ENCODE measurements at places on chromosomes 12 and 14.

DNA sequence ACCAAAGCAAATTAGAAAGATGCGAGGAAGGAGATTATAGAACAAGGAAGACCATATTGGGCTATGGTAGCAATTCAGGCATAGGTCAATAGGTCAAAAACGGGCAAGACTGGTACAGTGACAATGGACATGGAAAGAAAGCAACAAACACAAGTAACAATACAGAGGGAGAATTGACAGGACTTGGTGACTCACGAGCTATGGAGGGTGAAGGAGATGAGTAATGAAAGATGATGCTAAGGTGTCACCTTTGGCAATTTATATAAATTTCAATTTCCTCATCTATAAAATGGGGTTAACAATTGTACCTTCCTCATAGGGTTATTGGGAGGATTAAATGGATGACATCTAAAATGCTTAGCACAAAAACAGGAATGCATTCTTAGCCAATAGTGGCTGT lies 15.1 kb upstream of the DUSP16 start:
- no peak for DNase-seq

DNA sequence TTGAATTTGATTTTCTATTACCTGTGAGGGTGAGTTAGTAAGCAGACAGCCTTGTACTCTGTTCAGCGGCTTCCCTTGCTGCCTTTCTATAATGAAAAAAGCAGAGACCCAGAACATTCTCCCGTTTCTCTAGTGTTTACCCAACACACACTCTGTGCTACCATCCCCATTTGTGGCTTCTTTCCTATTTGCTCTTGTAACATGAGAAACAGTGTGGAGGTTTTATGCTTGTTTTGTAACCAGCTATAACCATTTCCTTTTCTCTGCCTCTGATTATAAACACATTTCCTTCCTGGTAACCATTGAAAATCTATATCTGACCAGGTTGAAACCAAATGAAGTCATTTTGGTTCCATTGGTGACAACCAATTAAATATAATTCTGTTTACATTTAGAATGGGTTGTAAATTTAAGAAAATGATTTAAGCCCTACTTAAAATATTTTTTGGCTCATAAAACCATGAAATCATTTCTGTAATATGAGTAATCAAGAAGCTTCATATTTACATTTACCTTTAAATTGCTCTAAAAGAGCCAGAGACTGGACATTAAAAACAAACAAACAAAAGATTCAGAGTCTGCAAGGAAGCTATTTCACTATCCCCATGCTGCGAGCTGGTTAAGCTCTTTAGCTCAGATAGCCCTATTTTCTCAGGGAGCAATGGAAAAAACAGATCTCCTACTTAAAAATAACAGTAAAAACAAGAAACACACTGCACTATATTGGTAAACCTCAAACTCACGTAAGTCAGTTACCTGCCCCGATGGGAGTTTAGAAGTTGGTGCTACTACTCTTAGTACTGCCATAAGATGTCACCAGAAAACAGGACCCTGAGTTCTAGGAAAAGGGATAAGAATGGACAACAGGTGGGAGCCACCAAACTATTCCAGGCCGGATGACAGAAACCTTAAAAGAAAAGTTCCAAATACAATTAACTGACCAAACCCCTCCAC lies 206.5 kb upstream of the EEA1 start:
- no peak for DNase-seq

GRCh38 chr12:96514328-96514727 lies 25.0 kb downstream of the CFAP54 start:
- DNase-seq: no peak

DNA sequence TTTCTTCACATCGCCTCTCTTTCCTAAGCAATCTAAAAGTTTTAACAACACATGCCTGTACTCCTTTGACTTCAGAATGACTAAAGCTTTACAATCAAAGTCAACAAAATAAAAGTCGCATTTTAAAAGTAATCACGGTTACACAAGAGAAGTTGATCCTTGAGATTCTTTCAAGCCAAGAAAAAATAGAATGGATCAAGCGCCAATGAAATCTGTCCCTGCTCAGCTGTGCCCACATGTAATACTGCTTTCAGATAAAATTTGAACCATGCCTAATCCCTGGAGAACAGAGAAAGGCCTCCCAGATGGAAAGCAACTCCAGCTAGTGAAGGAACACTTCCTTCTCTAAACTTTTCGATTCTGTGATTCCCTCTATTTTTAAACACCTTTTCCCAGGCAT lies 113.1 kb downstream of the FBXL14 start:
- DNase-seq: no peak

DNA sequence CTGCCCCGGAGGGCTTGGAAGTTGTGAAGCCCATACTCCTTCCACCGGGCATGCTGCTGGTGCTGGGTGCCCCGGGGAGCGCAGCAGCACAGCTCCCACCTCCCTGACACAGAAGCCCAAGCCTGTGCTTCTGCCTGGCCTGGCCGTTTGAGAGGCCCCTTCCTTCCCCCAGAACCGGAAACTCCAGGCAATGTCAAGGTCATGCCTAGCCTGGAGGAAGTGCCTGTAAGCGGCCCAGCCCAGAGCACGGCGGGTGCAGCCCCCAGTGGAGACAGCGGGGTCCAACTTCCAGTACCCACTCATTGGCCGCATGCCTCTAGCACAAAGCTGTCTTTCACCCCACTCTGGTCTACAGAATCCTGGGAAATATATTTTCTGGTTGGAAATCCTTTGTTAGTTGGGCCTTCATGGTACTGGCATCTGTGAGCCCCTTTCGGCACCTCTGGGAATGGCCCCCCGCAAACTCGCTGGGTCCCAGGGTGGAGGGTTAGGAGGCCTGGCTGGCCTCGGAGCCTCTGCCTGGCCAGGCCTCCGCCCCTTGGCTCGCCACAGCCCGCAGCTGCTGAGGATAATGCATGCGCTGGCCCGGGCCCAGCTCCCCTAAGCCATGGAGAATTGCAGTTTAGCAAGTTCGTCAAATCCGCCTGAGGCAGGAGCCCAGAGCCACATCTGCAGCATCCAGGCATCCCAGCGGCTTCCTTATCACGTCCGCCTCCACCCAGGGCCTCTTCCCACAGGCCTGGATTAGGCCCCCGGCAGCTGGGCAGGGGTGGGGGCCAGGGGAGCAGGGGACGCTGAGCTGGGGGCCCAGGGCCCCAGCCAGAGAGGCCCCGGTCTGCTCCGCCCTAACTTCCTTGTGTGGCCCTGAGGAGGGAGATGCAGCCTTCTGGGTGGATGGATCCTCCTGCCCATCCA lies 48.9 kb upstream of the DLK1 start:
- DNase-seq: no peak

DNA sequence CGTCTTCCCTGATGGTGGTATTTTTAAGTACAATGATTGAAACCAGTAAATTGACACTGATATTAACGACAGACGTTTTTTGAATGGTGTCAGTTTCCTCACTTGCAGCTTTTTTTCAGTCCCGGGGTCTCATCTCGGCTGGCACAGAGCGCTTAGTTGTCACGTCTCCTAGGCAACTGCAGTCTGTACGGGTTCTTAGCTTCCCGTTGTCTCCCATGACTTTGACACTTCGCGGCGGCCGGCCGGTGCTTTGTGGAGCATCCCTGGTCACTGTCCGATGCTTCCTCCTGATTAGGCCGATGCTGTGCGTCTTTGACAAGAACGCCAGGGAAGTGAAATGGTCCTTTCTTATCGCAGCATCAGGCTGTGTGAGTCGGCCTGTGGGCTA lies 67.4 kb downstream of the ADGRD1 start:
- no peak for DNase-seq

- no peak for DNase-seq
Observed at GRCh38 chr14:61472011-61472672, 150.8 kb downstream of the PRKCH start.

GRCh38 chr12:7512553-7512952 lies 9.0 kb upstream of the CD163 start:
- DNase-seq: no peak

- no peak for DNase-seq
Observed at GRCh38 chr14:72567226-72567625, 326.7 kb downstream of the DPF3 start.

GRCh38 chr14:100748944-100749343 lies 22.3 kb downstream of the DLK1 start:
- no peak for DNase-seq

DNA sequence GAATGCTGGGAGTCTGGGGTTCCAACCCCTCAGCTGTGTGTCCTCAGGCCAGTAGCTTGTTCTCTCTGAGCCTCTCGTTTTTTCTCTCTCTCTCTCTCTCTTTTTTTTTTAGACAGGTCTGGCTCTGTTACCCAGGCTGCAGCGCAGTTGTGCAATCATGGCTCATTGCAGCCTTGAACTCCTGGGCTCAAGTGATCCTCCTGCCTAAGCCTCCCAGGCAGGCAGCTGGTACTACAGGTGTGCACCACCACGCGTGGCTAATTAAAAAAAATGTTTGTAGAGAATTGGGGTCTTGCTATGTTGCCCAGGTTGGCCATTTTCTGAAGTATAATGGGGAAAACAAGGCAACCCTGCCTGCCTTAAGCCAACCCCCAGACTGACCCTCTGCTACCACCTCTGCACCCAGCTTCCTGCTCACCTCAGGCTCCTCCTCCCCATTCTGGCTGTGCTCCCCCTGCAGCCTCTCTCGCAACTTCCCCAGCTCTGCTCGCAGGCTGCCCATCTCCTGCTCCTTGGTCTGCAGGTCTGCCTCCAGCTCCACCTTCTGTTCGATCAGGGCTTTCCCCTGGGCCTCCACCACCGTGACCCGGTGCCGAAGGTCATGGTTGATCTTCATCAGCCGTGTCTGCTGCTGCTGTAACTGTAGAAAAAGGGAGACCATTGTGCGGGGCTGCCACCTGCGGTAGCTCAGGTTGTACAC lies 35.2 kb downstream of the RILPL1 start:
- DNase-seq: no peak

- no peak for DNase-seq
Observed at GRCh38 chr12:50326590-50327284, 43.4 kb upstream of the LIMA1 start.

DNA sequence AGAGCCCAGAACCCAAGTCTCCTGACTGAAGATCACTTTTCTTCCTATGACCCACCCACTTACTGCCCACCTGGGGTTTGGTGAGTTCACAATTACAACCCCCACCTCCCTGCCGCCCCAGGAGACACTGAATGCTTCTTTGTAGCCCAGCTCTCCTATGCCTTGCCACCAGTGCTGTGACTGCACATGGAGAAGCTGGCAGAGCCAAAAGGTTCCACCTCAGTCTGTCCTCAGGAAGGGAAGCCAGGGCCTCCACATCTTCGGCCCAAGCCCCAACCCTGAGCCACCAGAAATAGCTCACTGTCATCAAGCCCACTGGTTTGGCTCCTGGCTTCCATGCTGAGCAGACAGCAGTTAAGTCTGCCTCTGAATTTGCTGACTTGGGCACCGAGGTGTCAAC lies 25.6 kb downstream of the OTUB2 start:
- no peak for DNase-seq

DNA sequence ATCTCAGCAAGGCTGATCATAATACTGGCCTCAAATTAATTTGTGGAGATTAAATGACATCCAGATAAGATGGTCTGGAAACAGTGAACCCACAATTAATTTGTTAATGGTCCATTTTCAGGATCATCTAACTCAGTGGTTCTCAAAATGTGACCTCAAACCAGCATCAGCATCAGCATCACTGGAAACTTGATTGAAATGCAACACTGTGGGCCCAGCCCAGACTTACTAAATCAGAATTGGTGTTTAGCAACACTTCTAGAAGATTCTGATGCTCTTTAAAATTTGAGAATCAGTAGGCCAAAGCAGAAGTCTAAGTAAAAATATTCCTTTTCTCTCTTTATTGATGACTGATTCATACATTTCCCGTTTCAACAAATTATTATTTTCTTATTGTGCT lies 10.7 kb upstream of the KRT82 start:
- no peak for DNase-seq

- no peak for DNase-seq
Observed at GRCh38 chr12:124110372-124110883, 137.4 kb downstream of the ZNF664 start.

DNA sequence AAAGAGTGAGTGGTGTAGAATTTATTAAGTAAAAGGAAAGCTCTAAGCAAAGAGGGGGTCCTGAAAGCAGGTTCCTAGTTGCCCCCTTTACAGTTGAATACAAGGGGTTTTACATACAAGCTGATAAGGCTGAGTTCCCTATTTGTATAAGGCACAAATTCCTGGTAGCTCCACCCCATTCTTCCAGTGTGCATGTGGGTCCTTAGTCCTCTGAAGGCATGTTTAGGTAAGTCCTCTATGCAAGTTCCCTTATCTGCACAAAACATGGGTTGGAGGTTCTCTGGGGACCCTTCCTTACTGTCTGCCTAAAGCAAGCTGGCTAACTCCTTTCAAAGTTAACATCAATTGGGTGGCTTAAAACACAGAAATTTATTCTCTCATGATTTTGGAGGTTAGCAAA lies 2.9 kb upstream of the FAR2 start:
- no peak for DNase-seq

DNA sequence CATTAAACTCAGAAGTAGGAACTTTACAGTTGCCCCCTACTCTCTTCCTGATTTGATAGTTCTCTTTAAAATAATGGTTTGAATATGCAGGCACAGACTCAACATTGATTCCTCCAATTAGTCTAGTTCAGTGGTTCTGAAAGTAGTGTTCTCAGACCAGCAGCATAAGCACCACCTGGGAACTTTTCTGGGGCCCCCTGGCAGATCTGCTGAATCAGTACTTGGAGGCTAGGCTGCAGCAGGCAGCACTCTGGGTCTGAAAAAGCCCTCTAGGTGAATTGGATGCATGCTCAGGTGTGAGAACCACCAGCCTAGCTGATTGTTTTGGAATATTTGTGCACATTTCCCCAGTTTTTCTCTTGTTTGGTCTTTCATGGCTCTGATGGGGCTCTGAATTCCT lies 198.6 kb upstream of the NOS1 start:
- no peak for DNase-seq

DNA sequence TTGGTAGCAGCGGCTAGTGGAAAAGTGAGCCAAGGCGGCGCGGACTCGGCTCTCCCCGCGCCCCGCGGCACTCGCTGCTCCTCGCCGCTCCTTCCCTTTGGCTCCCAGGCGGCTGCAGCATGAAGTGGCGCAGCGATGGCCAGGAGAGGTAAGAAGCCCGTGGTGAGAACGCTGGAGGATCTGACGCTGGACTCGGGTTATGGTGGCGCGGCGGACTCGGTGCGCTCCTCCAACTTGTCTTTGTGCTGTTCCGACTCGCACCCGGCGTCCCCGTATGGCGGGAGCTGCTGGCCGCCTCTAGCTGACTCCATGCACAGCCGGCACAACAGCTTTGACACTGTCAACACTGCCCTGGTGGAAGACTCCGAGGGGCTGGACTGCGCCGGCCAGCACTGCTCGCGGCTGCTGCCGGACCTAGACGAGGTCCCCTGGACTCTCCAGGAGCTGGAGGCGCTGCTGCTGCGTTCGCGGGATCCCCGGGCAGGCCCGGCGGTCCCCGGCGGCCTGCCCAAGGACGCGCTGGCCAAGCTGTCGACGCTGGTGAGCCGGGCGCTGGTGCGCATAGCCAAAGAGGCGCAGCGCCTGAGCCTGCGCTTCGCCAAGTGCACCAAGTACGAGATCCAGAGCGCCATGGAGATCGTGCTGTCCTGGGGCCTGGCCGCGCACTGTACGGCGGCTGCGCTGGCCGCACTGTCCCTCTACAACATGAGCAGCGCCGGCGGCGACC lies 225.6 kb upstream of the CRY1 start:
- DNase-seq: no peak

GRCh38 chr14:33742166-33742565 lies 208.7 kb downstream of the EGLN3 start:
- DNase-seq: no peak
